SK-N-MC (cell line): ENCODE measurements at places on chromosomes 5 and 9.

- DNase-seq, result no peak
These were observed 9.1 kb downstream of the CACFD1 start for GRCh38 chr9:133468777-133469421.

DNA sequence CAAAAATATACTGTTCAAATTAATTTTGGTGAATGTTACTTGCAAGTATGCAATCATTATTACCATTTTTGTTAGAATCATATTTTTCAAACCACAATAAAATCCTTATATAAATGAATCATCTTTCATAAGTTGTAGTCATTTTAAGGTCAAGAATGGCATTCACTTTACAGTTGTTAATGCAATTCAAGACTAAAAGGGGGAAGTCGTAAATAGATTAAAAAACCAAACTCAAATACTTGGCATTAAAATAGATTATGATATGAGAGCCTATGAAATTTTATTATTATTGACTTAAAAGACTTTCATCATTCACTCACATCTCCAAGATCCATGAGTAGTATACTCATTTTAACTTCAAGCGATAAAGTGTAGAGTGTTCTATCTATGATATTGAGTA lies 11.6 kb downstream of the CDH9 start:
- no peak for DNase-seq

DNA sequence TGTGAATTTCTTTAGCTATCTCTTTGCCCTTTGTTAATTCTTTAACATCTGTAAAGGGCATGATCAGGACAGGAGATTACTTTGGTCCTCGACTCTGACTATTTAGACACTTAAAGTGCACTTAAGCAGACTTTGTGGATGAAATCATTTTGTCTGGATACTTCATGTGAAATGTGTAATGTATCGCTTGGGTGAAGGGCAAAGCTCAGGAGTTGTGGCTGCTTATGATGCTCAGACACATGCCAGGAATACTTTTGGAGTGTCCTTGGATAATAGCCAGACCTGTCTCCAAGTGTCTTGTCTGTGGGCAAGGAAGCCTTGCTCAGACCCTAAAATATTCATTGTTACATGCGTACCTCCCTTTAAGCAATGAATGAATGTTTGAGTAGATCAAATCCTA lies 87.8 kb downstream of the RAI14 start:
- no peak for DNase-seq

- no peak for DNase-seq
These were observed 69.8 kb downstream of the CNTLN start for GRCh38 chr9:17204611-17205152.

GRCh38 chr9:110125763-110126351 lies 82.1 kb downstream of the C9orf152 start:
- no peak for DNase-seq

DNA sequence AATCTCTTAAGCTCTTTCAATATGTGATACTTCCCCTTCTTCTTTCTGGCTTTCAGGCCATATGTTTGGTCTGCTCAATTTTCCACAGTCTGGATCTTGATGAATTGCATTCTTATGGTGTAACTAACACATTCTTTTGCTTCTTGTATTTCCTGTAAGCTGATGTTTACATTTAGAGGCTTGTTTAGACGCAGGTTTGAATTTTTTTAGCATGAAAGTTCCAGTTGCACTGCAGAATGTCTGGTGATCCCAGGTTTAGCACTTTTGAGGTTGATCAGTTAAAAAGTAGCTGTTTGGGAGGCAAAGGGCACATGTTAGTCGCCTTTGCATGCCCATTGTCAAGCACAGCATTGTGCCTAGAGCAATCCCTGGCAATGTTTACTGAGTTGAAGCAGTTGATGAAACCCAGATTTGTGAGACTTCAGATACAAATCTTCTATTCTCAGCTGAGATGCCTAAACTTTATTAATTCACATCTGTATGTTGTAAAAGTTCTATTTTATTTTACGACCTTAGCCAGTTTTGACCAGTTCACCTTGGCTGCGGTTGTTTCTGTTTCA lies 59.6 kb upstream of the SPATA31C2 start:
- peak; percentile 90 for DNase-seq

GRCh38 chr9:131126059-131126426 lies 657 bp downstream of the NUP214 start:
- no peak for DNase-seq

GRCh38 chr5:58770136-58770535 lies 187.3 kb downstream of the RAB3C start:
- DNase-seq, result no peak

DNA sequence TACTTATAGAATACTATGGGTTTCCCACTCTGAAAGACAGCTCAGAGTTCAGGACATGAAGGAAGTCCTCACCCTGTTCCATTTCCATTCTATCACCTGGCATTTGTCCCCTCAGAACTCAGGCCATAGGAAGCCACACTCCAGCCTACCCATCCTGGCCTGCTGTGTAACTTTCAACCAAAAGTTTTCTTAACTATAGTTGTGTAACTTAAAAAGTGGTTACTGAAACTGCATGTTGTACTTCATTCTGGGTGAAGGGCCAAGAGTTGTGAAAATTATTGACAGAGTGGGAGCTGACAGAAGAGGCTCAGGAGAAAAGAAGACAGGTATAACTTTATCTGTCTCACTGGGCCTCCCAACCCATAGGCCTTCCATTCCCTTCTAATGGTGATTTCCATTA lies 212.5 kb downstream of the RAB3C start:
- DNase-seq, result no peak

GRCh38 chr5:141534492-141535213 lies 45.8 kb downstream of the PCDHGC5 start:
- no peak for DNase-seq

DNA sequence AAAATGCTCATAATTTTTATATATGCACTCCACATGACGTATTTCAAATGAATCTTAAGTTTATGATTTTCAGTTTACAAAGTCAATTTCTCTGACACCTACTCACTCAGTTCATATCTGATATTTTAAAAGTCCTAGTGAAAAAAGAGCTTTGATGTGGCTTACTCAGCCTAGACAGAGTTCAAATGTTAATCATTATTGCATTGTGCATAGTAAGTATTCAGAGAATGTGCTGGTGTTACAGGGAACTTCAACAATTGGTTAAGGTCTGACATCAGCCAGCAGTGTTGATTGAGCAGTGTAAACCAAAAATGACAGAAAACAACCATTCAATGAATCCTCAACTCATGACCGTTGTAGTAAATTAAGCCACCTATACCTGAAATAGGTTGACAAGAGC lies 147.2 kb upstream of the LHFPL2 start:
- DNase-seq, result no peak

DNA sequence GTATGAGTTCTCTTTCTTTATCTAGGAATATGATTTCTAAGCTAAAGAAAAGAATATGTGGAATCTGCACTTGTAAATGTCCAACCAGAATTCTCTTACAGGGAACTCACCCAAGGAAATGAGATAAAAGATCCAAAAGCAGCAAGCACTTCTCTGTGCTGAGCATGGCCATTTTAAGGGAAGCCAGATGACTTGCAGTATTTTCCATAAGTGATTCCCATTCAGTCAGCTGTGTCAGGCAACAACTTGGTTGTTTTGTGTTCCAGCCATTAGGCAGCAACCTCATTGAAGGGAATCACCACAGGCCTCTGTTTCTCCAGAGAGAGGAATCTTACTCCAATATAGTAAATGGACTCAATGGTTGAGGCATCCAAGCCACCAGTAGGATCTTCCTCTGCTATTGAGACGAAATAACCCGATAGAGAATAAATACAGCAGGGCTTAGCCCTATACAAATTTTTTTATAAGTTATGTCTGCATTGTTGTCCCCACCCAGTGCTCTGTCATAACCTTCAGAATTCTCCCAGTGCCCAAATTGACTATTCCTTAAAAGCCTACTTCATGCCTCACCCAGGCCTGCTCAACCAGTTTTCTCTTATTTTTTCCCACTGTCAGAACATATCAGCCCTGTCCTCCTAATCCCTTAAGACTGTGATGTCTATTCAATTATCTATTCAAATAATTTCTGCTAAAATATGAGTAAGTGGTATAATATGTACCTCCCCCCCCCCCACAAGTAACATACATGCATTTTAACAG lies 236.6 kb downstream of the PJA2 start:
- DNase-seq, result no peak

- DNase-seq, result no peak
These were observed 7.1 kb upstream of the CFAP90 start for GRCh38 chr5:7857926-7858632.

GRCh38 chr5:74187757-74188156 lies 452.8 kb downstream of the ENC1 start:
- no peak for DNase-seq
